ENCODE measurements at places on chromosomes 3 and 15. TPM values are rescaled to one million over a fixed set of nuclear protein-coding genes. Genes with fewer than 3 reads are reported as not detected.

DNA sequence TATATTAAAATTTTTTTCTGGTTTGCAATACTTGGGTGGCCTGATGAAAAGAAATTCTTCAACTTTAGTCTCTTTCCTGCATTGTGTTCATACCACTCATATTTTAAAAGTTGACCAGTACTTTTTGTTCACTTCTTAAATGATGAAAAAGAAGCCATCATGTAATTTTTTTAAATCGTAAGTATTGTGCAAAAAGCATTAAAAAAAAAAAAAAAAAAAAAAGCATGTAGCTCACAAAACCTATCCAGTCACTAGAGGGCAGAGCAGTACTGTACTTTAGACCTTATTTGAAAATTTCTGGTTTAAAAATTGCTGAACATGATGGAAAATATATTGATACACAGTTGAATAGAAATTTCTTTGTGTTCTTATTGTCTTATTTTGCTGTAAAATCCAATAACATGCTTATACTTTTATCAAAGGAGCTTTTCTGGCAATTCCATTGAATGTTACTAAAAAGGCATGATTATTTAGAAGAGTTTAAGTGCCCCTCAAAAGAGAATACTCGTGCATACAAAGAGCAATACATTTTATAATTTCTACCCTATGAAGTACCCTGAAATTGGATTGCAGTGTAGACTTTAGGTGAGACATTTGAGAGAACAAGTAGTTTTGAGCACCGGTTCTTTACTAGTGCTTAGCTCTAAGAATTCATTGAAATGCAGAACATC, 137.7 kb downstream of the BBX start:
- no peak for DNase-seq

- no peak for DNase-seq
Observed at GRCh38 chr3:56115698-56116097, 352.6 kb downstream of the ERC2 start.

DNA sequence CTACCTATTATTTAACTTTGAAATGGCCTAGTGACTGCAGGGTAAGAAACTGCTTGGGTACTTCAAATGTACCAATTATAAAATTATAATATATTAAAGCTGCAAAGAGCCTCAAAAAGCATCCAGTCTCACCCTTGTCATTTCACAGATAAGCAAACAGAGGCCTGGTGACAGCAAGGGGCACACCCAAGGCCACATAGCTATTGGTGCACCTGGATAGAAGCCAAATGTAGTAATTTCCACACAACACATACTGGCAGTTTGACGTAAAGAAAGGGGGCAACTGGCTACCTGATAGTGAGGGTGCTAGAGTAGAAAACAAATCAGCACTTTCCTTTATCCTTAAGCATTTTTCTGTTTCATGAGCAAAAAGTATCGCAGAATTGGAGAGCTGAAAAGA, 51.1 kb downstream of the IFT57 start:
- DNase-seq, result no peak

DNA sequence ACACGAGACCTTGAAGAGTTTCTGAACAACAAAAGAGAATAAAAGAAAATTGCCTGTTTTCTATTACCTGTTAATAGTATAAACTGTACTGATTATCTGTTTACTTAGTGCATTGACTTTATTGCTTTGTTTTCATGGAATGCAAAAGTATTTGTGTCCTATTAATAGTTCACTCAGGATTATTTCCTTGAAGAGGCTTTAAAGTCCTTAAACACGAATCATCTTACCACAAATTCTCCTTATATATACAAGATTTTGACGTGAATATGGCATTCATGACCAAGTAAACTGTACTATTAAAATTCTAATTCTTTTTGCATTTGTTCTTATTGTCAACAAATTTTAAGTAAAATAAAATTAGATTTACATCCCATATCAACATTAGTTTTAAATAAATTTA, 513.0 kb downstream of the NTRK3 start:
- DNase-seq, result no peak

GRCh38 chr15:89640245-89640644, 15.0 kb downstream of the KIF7 start:
- no peak for DNase-seq

- no peak for DNase-seq
Observed at GRCh38 chr3:194404365-194405140, 5.5 kb upstream of the GP5 start.

- DNase-seq, result no peak
Observed at GRCh38 chr3:104316118-104316517, 1050.6 kb upstream of the ALCAM start.

DNA sequence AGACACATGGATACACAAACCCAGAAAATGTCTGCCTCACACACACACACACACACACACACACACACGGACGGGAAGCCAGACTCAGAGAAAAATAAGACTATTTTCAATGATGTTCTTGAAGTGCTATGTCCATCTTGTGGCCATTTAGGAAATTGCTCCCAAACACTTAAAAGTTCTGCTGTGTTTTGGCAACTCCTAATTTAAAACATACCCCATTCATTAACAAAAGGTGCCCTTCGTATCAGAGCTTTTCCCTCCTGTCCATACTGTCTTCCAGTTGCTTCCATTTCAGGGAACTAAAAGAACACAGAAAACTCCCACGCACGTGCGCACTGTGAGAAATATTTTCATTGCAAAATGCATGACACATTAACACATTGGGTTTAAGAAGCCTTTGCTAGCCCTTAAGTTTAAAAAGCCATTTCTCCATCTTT, 44.6 kb downstream of the SLC12A1 start:
- DNase-seq, result peak; percentile 60

DNA sequence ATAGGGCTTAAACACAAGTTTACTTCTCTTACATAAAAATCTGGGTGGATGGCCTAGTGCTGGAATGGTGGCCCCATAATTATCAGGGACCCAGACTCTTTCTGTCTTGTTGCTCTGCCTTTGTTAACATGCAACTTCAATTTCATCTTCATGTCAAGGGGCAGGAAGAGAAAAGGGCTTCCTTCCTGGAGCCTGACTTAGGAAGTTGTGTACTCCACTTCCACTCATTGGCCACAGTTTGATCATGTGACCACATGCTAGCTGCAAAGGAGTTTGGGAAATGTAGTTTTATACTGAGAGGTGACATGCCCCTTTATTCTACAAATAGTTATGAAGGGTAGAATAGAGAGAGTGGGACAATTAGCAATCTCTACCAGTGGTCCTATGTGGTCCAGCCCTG, 39.3 kb downstream of the RHCG start:
- DNase-seq, result no peak

- DNase-seq, result peak; percentile 69
Observed at GRCh38 chr3:11367143-11367693, 95.0 kb downstream of the ATG7 start.

DNA sequence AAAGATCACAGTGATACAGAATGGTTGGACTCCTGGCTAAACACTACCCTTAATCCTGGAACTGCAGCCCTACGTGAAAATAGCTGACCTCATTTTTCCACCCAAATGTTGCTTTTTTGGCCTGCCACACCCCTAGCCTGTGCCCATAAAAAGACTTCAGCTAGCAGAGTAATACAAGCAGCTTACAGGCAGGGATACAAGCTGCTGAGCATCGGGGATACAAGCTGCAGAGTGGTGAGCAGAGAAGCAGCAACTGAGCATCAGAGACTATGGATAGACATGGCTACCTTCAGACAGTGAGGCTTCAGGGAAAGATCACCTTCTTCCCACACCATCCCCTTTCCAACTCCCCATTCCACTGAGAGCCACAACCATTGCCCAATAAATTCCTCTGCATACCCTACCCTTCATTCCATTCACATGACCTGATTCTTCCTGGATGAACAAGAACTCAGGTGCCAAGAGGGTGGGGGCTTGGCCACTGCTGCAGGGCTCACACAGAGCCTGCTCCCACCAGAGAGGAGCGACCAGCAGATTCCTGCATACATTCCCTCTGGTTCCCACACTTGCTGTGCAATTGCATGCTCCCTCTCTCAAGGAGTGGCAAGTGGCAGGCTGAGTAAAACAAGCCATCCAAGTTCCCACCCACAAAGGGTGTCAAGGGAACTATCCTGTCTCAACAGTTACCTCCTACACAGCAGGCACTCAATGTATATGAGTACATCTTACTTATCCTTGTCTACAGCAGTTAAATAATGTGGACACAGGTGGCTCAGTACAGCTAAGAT, 217.5 kb downstream of the ALCAM start:
- no peak for DNase-seq

- no peak for DNase-seq
Observed at GRCh38 chr3:16338999-16339398, 74.0 kb downstream of the OXNAD1 start.

GRCh38 chr3:50299929-50300680, 900 bp upstream of the HYAL3 start:
- DNase-seq, result no peak

IL5RA gene
- total RNA-seq, result 0.49 TPM

DLEC1 gene
- 4.8 TPM for total RNA-seq

ITPR1 gene
- total RNA-seq, result 81.3 TPM

ENTPD3 gene
- total RNA-seq, result 1.6 TPM

All from sciatic nerve (tissue), 2 donors.